Renal cortex interstitium (tissue), 15 donors: ENCODE measurements at places on chromosomes 1 and 21.
A peak's percentile ranks its signal among the peaks of the same experiment; 100 is the strongest.

DNA sequence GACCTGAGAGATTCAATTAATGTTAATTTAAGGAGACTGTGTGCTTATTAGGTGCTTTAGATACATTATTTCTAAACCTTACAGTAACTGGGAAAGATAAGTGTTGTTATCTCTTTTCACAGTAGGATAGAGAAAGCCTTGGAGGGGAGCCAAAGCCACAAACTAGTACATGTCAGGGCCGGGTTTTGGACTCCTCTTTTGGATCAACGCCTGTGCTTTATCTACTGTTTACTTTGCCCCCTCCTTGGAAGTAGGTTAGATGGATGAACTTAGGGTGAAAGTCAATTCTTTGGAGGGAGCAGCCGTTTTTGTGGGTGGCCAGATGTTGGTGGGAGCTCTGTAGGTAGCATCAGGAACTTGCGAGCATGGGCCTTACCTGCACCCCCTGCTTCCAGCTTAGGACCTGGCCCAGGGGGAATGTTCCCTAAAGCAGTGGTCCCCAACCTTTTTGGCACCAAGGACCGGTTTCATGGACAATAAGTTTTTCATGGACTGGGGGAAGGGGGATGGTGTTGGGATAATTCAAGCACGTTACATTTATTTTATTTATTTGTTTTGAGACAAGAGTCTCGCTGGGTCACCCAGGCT lies 1.7 kb downstream of the HHAT start:
- DNase-seq, result no peak

- no peak for DNase-seq
Measured at GRCh38 chr1:245181158-245181517, 26.4 kb downstream of the KIF26B start.

DNA sequence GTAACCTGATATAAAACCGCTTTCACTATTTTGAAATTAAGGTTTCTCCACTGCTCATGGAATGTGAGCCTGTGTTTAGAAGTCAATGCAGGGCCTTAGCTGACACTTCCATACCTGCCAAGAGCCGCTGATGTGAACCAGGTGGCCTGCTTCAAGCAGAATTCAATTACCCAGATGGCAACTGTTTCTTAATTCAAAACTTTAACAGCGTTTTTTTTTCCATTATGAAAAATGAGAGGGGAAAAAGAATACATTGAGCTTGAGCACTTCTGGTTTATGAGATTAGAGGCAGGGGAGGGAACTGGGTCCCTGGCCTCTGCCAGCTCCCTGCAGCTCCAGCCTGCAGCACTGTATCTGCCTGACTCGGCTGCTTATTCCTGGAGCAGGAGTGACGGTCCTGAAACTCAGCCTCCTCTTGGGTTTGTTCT lies 7.7 kb upstream of the ATP1A1 start:
- no peak for DNase-seq

DNA sequence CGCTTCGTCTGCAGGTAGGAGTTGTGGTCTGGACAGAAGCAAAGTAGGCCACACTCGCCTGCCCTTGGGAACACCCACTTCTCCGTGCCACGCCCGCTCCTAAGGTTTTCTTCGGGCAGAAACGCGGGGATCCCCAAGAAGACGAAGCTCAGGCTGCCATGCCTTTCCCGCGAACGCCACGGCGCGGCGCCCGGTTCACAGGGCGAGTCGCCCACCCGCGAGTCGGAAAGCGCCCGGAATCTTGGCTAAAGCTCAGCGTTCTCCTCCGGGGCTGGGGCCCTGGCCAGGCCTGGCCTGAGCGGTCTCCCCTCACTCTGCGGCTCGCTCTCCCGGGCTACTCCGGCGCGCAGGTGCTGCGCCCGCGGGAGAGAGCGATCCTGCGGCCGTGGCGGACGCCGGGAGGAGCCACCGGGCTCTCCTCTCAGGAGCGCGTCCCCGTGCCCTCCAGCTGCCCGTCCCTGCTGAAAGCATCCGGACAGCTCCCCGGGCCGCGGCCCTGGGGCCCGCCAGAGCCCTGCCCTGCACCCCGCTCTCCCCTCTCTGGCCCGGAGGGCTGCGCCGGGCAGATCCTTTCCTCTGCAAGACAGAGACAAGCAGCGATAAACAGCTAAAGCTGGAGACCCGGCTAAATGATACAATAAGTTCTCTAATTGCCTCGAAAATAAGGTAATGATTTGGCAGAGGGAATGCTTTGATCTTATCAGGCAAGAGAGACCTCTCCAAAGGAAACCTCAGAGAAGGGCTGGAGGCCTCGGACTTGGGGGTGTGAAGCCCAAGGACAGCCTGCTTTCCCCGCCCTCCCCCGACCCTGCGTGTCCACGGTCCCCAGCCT lies 6.7 kb upstream of the WNT2B start:
- DNase-seq, result no peak

DNA sequence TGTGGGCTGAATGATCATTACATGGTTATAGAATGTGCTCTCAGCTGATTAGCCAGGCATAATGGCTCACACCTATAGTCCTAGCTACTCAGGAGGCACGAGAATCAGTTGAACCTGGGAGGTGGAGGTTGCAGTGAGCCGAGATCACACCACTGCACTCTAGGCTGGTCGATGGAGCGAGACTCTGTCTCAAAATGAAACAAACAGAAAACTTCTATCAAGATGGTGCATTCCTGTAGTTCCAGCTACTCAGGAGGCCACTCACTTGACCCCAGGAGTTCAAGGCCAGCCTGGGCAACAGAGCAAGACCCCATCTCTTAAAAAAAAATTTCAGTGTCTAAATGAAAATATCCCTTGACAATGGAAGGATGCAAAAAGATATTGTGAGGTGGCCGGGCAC lies 10.9 kb downstream of the TIMM17A start:
- DNase-seq, result no peak

GRCh38 chr1:86648255-86648654 lies 56.1 kb upstream of the SH3GLB1 start:
- DNase-seq, result peak; percentile 20

DNA sequence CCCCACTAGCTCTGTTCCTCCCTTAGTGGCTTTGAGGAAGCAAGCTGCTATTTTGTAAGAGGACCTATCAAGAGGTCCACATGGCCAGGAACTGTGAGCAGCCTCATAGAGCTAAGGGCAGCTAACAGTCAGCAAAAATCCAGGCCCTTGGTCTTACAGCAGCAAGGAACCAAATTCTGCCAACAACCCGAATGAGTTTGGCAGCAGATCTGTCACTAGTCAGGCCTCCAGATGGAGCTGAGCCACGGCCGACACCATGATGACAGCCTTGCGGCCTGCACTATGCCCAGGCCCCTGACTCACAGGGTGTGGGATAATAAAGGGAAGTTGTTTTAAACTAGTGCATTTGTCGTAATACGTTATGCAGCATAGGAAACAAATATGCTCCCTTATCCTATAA lies 28.0 kb upstream of the H3-3A start:
- no peak for DNase-seq

DNA sequence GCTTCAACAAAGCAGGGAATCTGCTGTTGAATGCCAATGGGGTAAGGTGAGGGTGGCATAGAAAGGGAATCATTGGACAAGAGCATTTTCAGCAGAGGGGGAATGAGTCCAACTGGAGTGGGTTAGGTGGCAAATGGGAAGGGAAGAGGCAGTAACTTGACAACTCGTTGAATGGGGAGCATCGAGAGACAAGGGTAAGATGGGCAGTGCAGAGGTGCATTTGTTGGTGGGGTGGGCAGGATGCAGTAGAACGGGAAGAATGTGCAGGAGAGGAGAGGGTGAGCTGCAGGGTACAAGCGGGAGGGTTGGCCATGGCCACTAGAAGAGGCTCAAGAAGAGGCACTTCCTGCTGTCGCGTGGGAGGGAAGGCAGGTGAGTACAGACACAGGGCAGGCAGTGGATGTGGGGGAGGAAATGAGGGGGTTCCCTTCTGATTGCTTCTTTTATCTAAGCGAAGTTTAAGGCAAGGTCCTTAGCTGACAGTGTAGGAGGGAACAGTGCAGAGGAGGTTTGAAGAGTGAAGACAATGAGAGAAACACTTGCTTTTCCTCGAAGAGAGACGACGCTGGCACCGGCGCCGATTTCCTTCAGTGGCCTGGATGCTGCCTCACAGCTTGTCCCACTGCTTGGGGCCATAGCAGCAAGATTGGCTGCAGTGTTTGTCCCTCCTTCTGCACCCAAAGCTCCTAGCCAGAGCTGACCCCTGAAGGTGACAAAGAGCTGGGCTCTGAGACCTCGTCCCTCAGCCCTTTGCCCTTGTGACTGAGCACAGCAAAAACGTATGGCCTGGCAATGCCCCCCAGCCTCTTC lies 3.2 kb upstream of the IKBKE start:
- no peak for DNase-seq

GRCh38 chr1:94071976-94072375 lies 49.0 kb downstream of the ABCA4 start:
- no peak for DNase-seq

GRCh38 chr1:16716691-16717335 lies 23.5 kb upstream of the RNU1-4 start:
- DNase-seq, result no peak

- DNase-seq, result no peak
Measured at GRCh38 chr1:14718476-14718875, 120.0 kb downstream of the KAZN start.

DNA sequence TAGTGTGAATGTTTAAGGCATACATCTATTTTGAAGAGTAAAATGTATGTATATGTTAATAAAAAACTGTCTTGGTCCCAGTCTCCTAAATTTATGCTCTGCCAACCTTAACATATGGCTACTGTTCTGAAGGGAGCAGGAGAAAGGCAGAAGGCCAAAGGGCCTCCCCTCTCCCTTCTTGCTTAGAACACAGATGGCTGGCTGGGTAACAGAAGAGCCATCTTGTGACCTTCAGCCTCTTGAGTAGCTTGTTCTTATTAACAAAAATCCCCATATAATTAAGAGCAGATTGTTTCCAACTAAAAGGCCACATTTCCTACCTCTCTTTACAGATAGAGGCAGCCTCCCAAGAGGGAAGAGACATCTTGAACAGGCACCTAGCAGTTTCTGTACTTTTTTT lies 36.1 kb downstream of the EPB41 start:
- DNase-seq, result no peak

- DNase-seq, result no peak
Measured at GRCh38 chr1:80657044-80657643, 1143.6 kb upstream of the ADGRL2 start.

- DNase-seq, result no peak
Measured at GRCh38 chr1:246987083-246987690, 20.7 kb downstream of the ZNF695 start.

- DNase-seq, result no peak
Measured at GRCh38 chr1:8598060-8598724, 219.2 kb downstream of the RERE start.

DNA sequence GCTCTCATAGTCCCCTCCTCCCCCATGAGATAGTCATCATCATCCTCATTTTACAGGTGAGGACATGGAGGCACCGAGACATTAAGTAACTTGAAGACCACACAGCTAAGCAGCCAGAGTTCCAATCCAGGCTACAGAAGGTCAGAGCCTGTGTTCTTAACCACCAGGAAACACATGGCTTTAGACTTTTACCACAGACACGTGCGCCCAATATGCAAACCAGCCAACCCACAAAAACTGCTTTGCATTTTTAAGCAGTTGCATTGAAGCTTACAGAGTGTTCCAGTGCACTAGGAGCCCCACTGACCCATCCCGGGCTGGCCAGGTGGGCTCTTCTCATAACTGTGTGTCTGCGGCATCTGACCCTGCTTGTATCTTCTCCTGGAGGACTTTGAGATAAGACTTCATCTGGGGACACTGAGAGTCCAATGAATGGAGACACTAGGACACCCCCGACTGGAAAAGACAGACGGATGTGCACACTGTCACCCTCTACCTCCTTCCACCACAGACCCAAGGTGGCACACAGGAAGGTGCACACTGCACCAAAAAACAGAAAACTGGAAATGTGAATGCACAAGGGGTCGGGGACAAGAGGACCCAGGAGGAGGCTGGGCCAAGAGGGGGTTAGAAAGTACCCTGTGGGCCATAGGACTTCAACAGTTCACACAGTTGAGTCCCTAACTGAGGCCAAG lies 56.4 kb downstream of the ETS2 start:
- DNase-seq, result no peak

DNA sequence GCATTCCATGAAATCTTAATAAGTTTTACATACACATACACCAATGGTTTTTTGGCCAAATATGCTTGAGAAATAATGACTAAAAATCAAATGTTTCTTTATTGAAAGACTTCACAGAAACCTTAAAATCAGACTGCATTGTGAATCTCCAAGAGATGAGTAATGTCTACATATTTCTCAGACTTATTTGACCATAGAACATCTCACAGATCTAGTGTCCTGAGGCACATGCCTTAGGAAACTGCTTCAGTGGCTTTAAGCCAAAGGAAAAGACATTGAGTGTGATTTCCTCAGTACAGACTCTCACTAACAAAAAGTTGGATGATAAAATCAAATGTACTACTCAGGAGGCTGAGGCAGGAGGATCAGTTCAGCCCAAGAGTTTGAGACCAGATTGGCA lies 6.2 kb upstream of the C1orf105 start:
- DNase-seq, result no peak

- no peak for DNase-seq
Measured at GRCh38 chr1:10415211-10415930, 14.9 kb upstream of the CENPS start.

GRCh38 chr1:41242342-41243078 lies 404 bp upstream of the SCMH1 start:
- no peak for DNase-seq

DNA sequence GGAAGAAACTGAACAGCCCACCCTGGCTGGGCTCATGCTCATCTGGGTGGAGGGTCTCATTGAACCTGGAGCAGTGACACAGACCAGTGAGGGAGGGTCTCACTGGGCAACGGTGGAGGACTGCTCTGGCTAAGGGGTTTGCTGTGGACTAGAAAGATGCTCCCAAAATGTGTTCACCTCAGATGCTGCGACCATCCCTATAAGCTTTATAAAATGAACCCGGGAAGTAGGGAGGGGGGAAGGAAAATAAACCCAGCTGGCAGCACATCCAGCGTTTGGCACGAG lies 34.5 kb upstream of the LBR start:
- DNase-seq, result no peak

DNA sequence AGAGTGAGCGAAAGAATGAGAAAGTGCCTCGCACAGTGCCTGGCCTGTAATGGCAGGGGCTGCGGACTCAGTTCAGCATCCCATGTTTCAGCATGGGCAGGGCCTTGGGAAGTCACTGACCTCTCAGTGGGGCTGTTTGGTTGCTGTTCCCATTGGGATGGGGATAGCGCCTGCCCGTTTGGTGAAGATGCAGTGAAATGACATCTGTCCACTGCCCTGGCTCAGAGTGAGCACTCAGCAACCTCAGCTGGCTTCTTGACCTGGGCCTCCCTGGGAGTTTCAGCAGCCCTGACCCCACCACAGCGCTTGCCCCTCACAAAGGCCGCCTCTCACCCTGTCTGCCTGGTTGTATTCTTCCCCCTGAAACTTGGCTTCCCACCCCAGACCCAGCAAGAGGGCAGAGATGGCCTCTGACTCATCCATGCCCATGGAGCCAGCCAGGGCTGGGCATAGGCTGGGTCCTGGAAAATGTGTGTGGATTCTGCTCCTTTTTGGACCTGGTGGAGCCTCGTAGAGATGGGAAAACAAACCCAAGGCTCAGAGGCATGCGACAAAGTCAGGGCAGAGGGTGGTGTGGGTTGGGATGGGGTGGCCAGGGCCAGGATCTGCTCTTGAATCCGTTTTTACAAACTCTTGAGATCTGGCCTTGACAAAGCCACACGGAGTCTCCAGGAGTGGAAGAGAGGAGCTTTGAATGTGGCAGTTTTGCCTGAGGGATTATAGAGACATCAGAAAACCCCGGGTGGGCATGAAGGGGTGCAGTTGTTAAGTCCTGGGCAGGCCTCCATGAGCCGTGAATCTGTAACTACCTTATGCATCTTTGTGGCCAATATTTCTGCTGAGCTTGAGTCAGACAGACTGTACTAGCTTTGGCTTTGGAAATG lies 1.2 kb downstream of the XKR8 start:
- no peak for DNase-seq
